ENCODE measurements at places on chromosomes 4 and X.

- DNase-seq = peak; percentile 88
These were observed at the start of gene PIR for GRCh38 chrX:15493118-15493962. TSS of gene PIR (minus strand) at chrX:15493333. CDS start at chrX:15491257, 2,076 bp downstream.

DNA sequence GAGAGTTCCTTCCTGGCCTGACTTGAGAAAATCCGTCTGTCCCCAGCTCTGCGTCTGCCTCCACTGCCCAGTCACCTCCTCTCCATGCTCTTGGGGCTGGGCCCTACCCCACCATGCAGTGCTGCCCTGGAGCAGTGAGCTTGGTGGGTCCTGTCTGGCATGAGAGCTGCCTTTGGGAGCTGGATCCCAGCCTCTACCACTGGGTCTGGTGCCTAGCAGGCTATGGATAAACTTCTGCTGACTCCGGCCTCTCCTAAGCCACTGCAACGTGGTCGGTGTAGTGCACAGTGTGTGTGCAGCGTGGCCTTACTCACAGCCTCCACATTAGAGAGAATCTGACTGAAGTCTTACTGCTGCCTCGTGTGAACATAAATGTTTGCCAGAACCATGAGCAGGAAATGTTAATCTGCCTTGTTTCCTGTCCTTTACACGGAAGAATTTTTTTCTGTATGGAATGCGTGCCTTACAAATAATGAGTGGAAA lies 47.6 kb downstream of the HTT start:
- no peak for DNase-seq

DNA sequence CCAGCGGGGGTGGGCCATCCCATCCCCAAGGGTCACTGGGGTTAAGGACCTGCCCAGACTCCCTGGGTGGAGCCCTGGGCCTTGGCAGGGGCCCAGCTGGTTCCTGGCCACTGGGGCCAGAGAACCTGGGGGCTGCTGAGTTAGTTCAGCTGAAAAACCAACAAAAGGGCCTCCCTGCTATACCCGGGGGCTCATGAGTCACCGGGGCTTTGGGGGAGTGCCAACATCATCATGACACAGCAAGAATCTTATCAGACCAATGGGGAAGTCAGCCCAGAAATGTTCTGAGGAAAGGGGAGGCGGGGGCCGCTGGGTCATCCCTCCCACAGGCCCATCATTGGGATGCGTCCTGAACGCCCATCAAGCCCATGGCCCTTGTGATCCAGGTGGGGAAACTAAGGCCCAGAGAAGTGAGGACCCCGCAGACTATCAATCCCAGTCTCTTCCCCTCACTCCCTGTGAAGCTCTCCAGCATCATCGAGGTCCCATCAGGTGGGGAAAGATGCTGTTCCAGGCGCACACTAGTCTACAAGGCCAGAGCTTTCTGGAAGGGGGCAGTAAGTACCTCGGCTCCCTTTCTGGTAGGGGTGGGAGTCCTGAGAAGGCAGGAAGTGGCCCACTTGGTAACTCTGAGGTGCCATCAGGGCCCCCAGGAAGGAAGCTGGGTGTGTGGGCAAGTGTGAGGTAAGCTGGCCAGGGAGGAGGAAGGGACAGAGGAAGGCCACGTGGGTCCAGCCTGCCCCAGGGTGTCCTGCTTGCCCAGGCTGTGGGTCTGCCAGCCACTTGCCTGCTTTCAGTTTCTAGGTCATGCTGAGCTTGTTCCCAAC lies 4.5 kb downstream of the G6PD start:
- DNase-seq = peak; percentile 81

GRCh38 chr4:47486231-47486673 lies 1.2 kb downstream of the ATP10D start:
- DNase-seq = no peak

- DNase-seq = peak; percentile 68
These were observed at the start of gene TBC1D1 for GRCh38 chr4:37890801-37891259. TSS of gene TBC1D1 (plus strand) at chr4:37891084. CDS start at chr4:37902096, 11,012 bp downstream.

Measured in ureter (tissue), 1 donor.